ENCODE measurements at places on chromosomes 4 and X.

DNA sequence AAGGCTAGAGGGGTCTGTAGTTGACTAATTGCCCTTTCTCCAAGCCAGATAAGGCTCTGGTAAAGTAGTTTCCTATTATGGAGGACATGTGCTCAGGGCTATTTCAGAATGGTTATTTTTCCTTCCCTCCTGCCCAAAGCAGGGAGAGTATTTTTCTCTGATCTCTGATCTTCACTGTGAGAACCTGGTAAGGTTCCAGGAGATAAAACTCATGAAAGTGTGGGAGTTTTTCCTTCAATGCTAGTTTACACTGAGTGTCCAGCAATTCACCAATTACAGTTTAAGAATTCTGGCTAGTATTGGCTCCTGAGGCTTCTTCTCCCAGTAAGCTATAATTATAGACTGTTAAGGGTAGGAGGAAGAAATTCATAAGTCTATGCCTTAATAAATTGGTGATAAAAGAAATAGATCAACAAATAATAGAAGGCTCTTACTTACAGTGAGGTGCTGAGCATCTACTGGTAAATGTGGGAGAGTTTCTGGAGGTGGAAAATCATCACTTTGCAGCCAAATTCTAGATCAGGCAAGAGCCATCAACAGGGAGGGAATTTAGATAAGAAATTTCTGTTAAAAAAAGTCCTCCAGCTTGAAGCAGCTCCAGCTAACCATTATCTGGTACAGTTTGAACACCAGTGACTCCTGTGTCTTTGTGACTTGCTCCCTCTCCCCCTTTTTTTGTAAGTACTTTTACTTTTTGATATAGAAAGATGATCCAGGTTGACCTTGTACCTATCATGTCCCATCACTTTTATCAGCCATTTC is 30.9 kb downstream of the CASP6 start:
- no peak for DNase-seq

GRCh38 chrX:150688911-150689451 is 4.2 kb upstream of the MTMR1 start:
- DNase-seq: peak; percentile 22

DNA sequence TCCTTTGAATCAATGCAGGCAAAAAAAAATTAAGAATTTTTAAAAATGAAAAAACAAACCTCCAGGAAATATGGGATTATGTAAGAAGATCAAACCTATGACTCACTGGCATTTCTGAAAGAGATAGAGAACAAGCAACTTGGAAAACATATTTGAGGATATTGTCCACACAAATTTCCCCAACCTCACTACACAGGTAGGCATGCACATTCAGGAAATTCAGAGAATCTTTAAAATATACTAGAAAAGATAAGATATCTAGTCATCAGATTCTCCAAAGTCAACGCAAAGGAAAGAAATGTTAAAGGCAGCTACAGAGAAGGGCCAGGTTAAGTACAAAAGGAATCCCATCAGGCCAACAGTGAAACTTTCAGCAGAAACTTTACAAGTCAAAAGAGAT is 85.6 kb downstream of the ANTXR2 start:
- no peak for DNase-seq

DNA sequence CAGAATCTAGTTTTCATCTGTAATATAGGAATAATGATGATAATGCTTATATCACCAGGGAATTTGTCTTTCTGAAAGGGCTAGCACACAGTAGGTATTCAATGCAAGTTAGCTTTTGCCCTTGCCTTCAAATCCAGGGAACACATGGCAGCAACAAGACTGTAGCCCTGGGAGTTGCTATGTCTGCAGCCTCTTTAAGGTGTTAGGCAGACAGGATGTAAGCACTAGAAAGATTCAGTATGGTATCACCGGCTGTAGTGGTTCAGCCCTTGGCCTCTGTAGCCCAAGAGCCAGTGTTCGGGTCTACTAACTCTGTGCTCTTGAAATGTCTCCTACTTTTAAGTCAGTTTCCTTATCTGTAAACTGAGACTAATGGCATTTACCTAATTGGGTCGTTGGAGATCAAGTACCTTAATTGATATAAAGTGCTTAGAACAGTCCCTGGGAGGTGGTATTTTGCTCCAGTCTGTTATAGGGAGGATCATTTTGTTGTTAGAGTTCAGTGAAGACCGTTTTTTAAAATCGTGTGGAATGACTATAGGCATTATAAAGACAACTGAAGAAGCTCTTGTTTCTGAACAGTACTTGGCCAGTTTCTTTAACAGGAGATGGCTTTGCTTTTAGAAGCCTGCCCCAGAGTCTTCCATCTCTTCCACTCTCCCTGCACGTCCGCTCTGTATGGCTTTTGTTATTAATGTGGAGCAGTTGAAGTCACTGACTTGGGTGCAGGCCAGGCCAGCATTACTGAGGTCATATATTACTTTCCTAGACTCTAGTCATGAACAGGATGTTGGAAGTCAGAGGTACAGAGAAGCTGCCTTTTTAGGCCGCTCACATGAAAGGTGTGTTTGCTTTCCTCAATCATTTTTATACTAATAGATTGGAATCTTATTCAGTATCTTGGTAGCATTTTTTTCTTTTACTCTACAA is 44.8 kb downstream of the GAB1 start:
- DNase-seq: no peak
